Breast epithelium (tissue), 4 donors: ENCODE measurements at places on chromosomes 11 and 22. TPM values are rescaled to one million over a fixed set of nuclear protein-coding genes. Genes with fewer than 3 reads are reported as not detected.

Gene C1QTNF4
- total RNA-seq = 5.6 TPM

Gene PRODH
- 29.6 TPM for total RNA-seq

Gene CRYBB3
- 0.66 TPM for total RNA-seq

Gene MDK
- 115 TPM for total RNA-seq

Gene LINC01488
- total RNA-seq = not detected

Gene MUC5B
- not detected for total RNA-seq
